Erythroblast (primary cell): ENCODE measurements at places on chromosomes 11 and 22.

DNA sequence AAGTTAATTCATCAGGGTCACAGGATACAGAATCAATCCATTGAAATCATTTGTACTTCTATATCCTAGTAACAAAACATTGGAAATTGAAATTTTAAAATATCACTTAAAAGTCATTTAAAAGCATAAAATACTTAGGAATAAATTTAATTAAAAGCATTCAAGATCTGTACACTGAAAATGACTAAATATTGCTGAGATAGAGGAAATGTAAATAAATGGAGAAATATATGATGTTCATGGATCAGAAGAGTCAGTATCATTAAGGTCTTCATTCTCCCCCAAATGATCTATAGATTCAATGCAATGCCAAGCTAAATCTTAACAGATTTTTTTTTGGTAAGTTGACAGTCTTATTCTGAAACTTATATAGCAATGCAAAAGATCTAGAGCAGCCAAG, 49.8 kb downstream of the RRP8 start:
- DNase-seq, result no peak

DNA sequence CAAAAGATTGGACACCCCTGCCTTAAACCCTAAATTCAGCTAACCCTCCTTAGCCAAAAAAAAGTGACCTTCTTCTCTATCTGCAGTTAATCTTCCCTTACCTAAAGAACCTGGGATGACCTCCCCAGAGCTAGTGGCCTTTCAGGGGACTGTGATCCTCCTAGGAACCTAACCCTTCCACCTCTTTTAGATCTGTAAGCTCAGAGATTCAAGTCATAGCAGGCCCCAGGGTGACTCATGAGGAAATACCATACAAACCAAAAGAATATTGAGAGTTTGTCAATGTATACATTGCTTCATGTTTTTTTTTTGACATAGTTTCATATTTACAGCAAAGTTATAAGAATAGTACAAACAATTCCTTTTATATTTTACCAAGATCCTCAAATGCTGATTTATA, 38.3 kb upstream of the CXCR5 start:
- peak; percentile 61 for DNase-seq

GRCh38 chr11:126163074-126163700, 48.3 kb downstream of the RPUSD4 start:
- DNase-seq, result no peak

- DNase-seq, result peak; percentile 83
Measured at GRCh38 chr22:31947296-31947695, 3.0 kb downstream of the YWHAH start.

DNA sequence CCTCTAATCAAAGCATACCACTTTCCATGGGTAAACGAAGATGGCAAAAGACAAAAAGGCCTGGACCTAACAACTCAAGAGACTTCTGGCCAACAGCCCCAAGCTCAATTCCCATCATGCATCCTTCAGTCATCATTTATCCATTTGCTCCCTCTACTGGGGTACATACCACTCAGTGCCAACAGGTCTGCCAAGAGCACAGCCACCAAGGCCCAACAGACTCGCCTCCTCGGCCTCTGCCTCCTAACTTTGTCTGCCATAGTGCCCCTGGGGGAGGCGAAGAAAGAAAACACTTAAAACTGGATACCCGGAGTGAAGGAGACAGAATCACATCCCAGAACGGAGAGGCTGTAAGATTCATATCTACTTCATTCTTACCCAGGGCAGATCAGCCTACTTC, 1.1 kb downstream of the HYOU1 start:
- peak; percentile 66 for DNase-seq

- DNase-seq, result no peak
Measured at GRCh38 chr11:122923302-122923701, 40.7 kb downstream of the JHY start.

- no peak for DNase-seq
Measured at GRCh38 chr22:35457729-35458546, 58.0 kb downstream of the MCM5 start.

DNA sequence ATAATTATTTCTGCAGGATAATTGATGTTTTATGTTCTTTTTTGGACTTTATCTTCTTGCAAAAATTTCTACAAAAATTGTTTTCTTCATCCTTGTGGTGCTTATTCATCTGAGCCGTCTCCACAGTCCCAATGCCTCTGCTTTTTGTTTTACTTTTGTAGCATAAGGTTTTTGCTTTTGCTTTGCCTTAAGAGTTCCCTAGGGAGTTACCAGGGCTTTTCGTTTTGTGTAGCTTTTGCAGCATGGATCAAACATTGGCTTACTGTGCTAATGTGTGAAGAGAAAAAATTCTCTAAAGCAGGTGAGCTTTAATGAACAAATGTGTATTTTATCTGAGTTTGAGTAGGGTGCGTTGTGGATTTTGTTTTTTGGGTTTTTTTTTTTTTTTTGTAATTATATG, 11.8 kb downstream of the XBP1 start:
- DNase-seq, result no peak

DNA sequence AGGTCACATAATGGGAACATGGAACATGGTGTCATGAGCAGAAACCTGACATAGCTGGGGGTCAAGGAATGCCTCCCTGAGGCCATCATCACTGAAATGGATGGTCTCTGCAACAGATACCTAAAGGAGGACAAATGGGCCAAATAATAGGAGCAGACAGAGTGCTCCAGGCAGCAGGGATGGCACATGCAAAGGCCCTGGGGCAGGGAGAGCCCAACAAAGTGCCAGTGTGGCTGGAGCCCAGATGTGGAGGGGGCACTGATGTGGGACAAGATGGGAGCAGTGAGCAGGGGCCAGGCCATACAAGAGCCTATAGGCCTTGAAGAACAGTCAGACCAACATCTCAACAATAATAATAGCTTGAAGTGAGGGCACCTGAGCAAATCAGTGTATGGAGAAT, 497.8 kb downstream of the MN1 start:
- DNase-seq, result no peak

DNA sequence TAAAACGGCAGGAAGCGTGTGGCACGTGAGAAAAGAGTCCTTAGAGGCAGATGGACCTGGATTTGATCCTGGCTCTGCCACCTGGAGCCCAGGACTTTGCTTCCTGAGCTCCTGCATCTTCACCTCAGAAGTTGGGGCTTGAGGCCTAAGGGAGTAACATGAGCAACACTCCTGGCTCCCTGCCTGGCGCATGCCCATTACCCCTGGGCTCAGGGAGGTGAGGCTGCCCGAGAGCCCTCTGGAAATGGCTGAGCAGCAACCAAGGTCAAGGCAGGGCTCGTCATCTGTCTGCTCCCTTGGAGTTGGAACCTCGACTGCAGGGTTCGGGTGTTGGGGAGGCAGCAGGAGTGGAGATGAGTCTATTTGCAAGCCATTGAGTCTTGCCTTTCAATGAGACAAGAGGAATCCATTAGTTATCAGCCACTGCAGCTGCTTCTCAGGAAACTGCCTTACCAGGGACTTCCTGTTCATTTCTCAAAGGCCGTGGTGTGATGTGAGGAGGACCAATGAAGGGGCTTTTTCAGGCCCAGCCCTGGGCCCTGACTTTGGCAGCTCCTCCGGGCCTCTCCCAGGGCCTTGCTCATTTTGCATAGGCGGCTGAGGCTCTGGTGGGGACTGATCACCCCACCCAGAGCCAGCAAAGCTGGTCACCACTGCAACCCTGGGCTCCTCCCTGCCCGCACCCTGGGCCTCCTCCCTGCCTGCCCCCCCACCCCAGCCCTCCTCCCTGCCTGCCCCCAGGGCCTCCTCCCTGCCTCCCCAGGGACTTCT, 6.4 kb downstream of the FADS2 start:
- peak; percentile 97 for DNase-seq

- no peak for DNase-seq
Measured at GRCh38 chr22:47563406-47564157, 801.1 kb downstream of the TBC1D22A start.

- no peak for DNase-seq
Measured at GRCh38 chr22:48944433-48944750, 883.3 kb downstream of the BRD1 start.

GRCh38 chr11:69925366-69926196, 106.4 kb upstream of the FGF3 start:
- no peak for DNase-seq

- no peak for DNase-seq
Measured at GRCh38 chr22:24550028-24550901, 4.7 kb downstream of the GUCD1 start.

- no peak for DNase-seq
Measured at GRCh38 chr11:100612766-100613165, 74.3 kb upstream of the ARHGAP42 start.

DNA sequence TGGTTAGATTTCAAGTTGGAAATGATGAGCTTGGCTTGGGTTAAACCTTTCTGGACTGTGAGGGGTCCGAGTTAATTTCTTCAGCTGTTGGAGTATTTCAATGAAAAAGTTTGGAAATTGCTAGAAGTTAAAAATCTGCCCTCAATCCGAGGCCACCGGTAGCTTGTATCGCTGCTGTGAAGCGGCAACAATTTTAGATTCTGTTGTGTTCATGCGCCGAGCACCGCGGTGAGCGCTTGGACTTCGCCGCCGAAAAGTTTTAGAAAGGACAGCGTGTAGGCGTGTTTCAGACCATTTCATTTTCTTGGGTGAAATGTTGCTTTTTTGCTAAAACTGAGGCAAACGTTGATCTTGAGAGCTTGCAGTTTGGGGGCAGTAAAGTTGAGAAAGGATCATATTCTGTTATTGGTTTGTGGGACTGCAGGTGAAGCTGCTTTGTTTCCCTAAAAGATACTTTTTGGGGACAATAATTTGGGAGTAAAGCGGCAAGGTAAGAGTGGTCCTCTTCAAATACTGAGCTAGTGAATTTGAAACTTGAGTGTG, 928 bp downstream of the FBXO7 start:
- peak; percentile 75 for DNase-seq

DNA sequence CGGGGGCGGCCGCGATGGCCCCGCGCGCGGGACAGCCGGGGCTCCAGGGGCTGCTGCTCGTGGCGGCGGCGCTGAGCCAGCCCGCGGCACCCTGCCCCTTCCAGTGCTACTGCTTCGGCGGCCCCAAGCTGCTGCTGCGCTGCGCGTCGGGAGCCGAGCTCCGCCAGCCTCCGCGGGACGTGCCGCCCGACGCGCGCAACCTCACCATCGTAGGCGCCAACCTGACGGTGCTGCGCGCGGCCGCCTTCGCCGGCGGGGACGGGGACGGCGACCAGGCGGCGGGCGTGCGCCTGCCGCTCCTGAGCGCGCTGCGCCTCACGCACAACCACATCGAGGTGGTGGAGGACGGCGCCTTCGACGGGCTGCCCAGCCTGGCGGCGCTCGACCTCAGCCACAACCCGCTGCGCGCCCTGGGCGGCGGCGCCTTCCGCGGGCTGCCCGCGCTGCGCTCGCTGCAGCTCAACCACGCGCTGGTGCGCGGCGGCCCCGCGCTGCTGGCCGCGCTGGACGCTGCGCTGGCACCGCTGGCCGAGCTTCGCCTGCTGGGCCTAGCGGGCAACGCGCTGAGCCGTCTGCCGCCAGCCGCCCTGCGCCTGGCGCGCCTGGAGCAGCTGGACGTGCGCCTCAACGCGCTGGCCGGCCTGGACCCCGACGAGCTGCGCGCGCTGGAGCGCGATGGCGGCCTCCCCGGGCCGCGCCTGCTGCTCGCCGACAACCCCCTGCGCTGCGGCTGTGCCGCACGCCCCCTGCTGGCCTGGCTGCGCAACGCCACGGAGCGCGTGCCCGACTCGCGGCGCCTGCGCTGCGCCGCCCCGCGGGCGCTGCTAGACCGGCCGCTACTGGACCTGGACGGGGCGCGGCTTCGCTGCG, 697 bp downstream of the TPBGL start:
- peak; percentile 94 for DNase-seq

- no peak for DNase-seq
Measured at GRCh38 chr11:128506999-128507611, 80.3 kb downstream of the ETS1 start.

GRCh38 chr11:70712471-70712870, 314.1 kb downstream of the CTTN start:
- no peak for DNase-seq

- DNase-seq, result no peak
Measured at GRCh38 chr11:133034929-133035328, 497.4 kb downstream of the OPCML start.

DNA sequence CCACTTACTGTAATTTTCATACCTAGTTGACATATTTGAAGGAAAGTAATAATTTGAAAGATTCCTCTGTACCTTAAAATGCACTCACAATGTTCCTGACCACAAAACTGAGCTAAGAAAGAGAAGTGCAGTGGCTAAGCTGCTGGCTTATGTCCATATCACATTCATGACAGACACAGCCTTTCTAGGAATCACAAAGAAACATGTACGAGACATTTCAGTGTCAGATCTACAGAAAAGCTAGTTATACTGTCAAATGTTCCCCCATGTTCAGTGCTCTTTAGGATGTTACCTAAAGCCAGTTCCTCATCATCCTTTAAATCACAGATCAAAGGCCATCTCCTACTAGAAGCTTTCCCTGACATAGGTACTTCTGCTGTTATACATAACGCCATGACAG, 142.2 kb upstream of the C11orf58 start:
- peak; percentile 69 for DNase-seq

DNA sequence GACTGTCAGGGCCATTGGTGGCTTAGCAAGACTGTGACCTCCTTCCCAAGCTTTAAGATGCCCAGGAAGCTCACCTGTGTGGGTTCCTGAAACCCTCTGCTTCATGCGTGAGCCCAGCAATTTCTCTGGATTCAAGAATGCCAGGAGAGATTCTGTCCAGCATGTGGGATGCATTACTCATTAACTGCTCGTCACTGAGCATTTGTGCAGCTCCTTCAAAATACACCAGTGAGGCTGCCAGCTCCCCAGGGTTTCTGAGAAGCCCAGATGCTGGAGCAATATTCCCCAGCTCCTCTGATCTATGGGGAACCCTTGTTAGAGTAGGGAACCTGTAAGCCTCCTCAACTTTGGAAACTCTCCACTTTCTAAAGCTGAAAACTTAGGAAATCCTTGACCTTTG, 126.5 kb downstream of the CHST1 start:
- no peak for DNase-seq

- no peak for DNase-seq
Measured at GRCh38 chr11:128501632-128502549, 85.5 kb downstream of the ETS1 start.
